ENCODE measurements at places on chromosomes 2 and 18. TPM values are rescaled to one million over a fixed set of nuclear protein-coding genes. Genes with fewer than 3 reads are reported as not detected.

ALLC gene
- not detected for total RNA-seq

IL36RN gene
- not detected for total RNA-seq

DNA sequence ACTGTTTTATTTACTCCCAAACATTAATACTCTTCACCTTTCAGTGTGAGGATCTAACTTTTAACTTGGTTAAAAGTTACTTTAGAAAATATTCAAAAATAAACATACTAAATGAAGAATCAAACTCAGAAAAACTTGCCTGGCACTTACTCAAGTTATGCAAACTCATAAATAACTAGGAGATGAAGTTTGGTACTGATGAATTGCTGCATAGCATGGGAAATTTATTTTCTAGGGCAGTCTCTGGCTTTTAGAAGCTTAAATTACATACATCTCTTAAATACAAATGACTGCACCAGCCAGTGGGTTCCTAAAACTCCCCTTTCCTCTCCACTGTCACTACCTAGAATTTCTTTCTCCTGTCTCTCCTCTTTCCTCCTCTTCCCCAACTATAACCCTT, 46.7 kb upstream of the CREB1 start:
- no peak for ATAC-seq

DNA sequence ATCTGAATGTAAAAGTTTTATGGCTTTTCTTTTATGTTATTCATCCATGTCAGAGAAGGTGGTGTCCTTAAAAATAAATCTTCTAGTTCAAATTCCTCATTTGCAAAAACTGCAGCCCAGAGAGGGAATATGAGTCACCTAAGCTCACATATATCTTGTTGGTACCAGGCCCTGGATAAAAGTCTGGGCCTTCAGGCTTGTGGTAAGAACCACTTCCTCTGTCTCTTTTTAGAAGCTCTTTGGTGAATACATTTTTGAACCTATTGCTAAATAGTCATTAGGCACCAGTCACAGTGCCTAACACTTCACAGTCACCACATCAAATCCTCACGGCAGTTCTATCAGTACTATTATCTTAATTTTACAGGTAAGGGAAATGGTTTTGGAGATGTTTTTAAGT, 199.2 kb downstream of the KCNS3 start:
- no peak for ATAC-seq

- ATAC-seq = no peak
Observed at GRCh38 chr18:46891742-46892214, 25.5 kb downstream of the PIAS2 start.

DNA sequence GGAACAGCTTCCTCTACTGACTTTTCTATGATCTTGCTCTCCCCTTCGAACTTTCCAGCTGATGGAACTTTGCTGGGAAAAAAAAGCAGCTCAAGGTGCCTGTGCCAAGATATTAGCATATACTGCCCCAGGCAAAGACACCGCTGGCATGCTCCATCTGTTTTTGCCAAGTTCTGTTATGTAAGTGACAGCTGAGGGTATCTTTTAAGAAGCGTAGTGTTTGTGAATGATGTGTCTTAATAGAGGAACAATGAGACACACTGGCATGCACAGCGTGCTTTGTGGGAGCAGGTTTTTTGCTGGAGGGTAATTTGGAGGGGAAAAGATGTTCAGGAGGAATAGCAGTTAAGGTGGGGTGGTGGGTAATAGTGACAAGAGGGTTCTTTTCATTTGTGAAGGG, 47.8 kb downstream of the SLC4A3 start:
- ATAC-seq = no peak

- no peak for ATAC-seq
Observed at GRCh38 chr2:223925106-223925505, 20.0 kb downstream of the WDFY1 start.

- no peak for ATAC-seq
Observed at GRCh38 chr18:56321470-56321869, 316.9 kb downstream of the TXNL1 start.

- ATAC-seq = no peak
Observed at GRCh38 chr18:79589601-79590091, 90.0 kb upstream of the CTDP1 start.

DNA sequence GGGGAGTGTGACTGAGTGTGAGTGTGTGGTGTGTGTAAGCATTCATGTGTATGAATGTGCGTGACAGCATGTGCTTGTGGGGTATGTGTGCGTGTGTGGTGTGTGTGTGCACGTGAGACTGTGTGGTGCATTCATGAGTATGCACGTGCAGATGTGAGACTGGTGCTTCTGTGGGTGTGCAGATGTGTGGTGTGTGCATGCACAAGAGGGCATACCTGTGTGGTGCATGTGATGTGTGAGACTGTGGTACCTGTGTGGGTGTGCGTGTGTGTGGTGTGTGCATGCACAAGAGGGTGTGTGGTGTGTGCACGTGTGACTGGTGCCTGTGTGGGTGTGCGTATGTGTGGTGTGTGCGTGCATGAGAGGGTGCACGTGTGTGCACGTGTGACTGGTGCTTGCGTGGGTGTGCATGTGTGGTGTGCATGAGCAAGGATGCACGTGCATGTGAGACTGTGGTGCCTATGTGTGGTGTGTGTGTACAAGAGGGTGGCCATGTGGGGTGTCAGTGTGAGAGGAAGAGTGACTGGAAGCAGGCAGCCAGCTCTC, 213.3 kb downstream of the TWIST2 start:
- ATAC-seq = no peak
